ENCODE measurements at places on chromosomes 2 and 18. TPM values are rescaled to one million over a fixed set of nuclear protein-coding genes. Genes with fewer than 3 reads are reported as not detected.
A peak's percentile ranks its signal among the peaks of the same experiment; 100 is the strongest.

The CYBRD1 gene
- total RNA-seq, result 87.5 TPM

The PDCD1 gene
- total RNA-seq, result 1.1 TPM

The G6PC2 gene
- not detected for total RNA-seq

The HK2 gene
- 55.6 TPM for total RNA-seq

DNA sequence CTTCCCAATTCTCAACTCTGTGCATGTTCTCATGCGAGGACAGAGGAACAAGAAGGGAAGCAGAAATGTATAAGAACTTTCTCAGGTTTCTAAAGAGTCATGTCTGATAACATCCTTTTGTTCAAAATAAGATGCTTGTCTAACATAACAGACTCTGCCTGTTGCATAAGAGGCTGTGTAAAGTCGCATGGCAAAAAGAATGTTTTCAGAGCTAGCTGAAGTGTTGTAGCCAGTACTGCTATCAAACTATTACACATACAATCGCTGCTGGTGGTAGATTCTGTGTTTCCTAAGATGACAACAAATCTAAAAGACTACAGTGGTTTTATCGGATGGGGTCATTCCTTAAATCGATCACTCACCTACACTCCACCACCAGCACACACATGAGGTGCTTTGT, 487.5 kb downstream of the IRS1 start:
- no peaks in the 10 kb centered on the region for H3K36me3 ChIP-seq
- H3K4me1 ChIP-seq, result no peaks in the 10 kb centered on the region
- H3K27me3 ChIP-seq, result no peaks in the 10 kb centered on the region
- no peak overlapping the region for H3K27ac ChIP-seq
- H3K4me3 ChIP-seq, result no peak overlapping the region

DNA sequence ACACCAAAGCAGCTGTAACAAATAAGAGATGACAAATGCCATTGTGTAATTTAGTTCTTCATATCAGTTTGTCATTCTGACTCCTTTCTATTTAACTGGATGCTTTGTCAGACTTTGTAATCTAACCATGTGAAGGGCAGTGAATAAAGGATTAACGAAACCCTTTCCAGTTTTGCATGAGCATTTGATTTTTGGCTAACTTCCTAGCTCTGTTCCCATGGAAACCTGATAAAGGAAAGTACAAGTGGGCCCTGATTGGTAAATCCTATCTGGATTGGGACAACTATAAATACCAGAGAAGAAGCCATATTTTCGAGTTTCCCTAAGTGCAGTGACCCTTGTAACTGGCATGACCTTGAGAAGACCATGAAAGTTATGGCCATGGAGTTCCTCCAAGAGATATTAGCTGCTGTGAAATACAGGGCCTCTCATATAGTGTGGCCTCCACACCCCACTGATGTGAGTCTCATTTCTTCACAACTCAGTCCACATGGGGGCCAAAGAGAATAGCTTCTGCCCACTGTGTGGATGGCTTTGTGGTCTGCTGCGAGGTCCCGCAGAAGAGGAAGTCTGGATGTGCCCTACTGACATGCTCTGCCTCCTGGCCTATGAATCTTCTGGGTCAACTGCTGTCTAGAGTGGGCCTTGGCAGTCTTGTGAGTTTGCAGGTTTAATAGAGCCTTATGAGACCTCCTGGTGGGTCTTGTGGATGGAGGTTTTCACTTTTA, 38.2 kb upstream of the CYP1B1 start:
- no peaks in the 10 kb centered on the region for H3K27me3 ChIP-seq
- H3K36me3 ChIP-seq, result no peaks in the 10 kb centered on the region
- H3K27ac ChIP-seq, result peak overlapping the region; percentile 57
- H3K4me3 ChIP-seq, result no peak overlapping the region

- no peak for DNase-seq
- no peaks in the 10 kb centered on the region for H3K27me3 ChIP-seq
- no peak overlapping the region for H3K4me3 ChIP-seq
- no peaks in the 10 kb centered on the region for H3K36me3 ChIP-seq
- no peak overlapping the region for H3K27ac ChIP-seq
These were observed 267.6 kb upstream of the THSD7B start for GRCh38 chr2:136497709-136498108.

GRCh38 chr2:71667256-71668182, 214.2 kb downstream of the DYSF start:
- H3K27me3 ChIP-seq, result no peaks in the 10 kb centered on the region
- H3K4me3 ChIP-seq, result no peak overlapping the region
- peaks cover 96% of the 10 kb centered on the region for H3K36me3 ChIP-seq
- no peaks in the 10 kb centered on the region for H3K4me1 ChIP-seq
- H3K27ac ChIP-seq, result no peak overlapping the region

GRCh38 chr2:886072-887022, 64.3 kb upstream of the SNTG2 start:
- H3K4me3 ChIP-seq, result no peak overlapping the region
- DNase-seq, result no peak
- no peaks in the 10 kb centered on the region for H3K36me3 ChIP-seq
- H3K4me1 ChIP-seq, result no peaks in the 10 kb centered on the region
- H3K27me3 ChIP-seq, result peaks cover 43% of the 10 kb centered on the region

GRCh38 chr2:9739531-9739964, 103.7 kb upstream of the TAF1B start:
- peak overlapping the region; percentile 61 for H3K27ac ChIP-seq
- H3K4me1 ChIP-seq, result no peaks in the 10 kb centered on the region

GRCh38 chr2:189369566-189369965, 71.7 kb upstream of the WDR75 start:
- no peak overlapping the region for H3K4me3 ChIP-seq
- H3K36me3 ChIP-seq, result no peaks in the 10 kb centered on the region
- H3K27me3 ChIP-seq, result no peaks in the 10 kb centered on the region
- H3K27ac ChIP-seq, result no peak overlapping the region
- DNase-seq, result no peak

DNA sequence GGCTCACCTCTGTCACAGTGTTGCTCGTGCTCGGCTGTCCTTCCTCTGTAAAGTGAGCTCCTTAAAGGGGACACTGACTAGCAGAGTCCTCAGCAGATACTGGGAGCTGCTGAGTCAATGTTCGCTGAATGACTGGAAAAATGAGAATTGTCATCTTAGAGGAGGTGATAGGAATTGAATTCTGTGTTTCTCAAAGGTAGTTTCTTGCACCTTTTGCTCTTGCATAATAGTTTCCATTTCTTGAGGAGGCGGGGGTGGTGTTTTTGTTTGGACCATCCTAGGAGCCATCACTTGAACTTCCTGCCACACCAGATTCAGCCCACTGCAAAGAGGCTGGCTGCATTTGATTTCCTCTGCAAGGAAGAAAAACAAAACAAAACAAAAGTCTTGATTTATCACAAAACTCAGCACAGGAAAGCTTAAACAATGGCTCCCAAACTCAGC, 11.4 kb upstream of the RFX8 start:
- H3K4me1 ChIP-seq, result no peaks in the 10 kb centered on the region
- no peak overlapping the region for H3K27ac ChIP-seq
- no peaks in the 10 kb centered on the region for H3K36me3 ChIP-seq

DNA sequence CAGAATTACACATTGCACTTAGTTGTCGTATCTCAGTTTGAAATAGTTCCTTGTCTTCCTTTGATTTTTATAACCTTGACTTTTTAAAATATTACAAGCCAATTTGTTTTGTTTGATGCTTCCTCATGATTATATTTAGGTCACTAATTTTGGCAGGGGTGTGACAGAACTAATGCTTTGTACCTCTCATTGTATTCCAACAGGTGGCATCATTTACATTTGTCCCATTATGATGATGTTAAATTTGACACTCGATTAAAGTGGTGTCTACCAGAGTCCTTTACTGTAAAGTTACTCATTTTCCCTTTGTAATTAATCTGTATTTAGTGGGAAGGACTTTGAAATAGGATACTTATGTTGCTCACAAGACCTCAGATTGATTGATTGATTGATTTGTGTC, 21.5 kb upstream of the MFSD2B start:
- DNase-seq, result no peak
- no peaks in the 10 kb centered on the region for H3K36me3 ChIP-seq
- H3K4me3 ChIP-seq, result no peak overlapping the region
- no peaks in the 10 kb centered on the region for H3K27me3 ChIP-seq
- H3K4me1 ChIP-seq, result no peaks in the 10 kb centered on the region
- H3K27ac ChIP-seq, result no peak overlapping the region

DNA sequence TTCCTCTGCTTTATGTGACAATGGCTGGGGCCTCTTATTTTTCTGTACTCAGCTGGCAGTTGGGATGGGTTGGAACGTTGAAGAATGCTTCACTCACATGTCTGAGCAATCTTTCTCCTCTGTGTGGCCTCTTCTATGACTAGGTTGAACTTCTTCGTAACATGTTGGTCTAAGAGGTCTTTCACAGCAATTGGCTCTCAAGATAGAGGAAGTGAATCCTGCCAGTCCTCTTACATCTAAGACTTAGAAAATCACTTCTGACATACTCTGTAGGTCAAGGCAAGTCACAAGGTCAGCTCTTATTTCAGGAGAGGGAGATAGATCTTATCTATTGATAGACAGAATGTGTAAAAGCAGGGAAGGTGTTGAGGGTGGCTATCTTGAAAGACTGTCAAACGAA, 174.1 kb downstream of the NYAP2 start:
- no peak overlapping the region for H3K27ac ChIP-seq
- no peaks in the 10 kb centered on the region for H3K27me3 ChIP-seq
- H3K4me1 ChIP-seq, result no peaks in the 10 kb centered on the region
- DNase-seq, result no peak

DNA sequence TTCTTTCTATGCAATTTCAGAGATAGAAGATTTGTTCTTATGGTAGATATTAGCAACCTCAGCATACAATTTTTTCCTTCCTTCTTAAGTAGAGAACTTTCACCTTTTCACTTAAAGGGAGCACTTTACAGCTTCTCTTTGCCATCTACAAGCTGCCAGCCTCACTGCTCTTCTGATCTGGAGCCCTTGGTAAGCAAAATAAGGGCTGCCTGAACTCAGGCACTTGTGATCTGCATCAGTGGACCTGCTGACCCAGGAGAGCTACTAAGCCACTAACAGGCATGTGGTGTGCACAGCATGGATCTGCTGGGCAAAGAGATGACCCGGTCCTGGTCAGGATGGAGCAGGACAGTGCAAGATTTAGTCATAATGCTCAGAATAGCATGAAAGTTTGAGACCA, 80.8 kb upstream of the SNTG2 start:
- H3K27me3 ChIP-seq, result no peaks in the 10 kb centered on the region
- no peak overlapping the region for H3K27ac ChIP-seq
- no peaks in the 10 kb centered on the region for H3K36me3 ChIP-seq
- H3K4me3 ChIP-seq, result no peak overlapping the region

DNA sequence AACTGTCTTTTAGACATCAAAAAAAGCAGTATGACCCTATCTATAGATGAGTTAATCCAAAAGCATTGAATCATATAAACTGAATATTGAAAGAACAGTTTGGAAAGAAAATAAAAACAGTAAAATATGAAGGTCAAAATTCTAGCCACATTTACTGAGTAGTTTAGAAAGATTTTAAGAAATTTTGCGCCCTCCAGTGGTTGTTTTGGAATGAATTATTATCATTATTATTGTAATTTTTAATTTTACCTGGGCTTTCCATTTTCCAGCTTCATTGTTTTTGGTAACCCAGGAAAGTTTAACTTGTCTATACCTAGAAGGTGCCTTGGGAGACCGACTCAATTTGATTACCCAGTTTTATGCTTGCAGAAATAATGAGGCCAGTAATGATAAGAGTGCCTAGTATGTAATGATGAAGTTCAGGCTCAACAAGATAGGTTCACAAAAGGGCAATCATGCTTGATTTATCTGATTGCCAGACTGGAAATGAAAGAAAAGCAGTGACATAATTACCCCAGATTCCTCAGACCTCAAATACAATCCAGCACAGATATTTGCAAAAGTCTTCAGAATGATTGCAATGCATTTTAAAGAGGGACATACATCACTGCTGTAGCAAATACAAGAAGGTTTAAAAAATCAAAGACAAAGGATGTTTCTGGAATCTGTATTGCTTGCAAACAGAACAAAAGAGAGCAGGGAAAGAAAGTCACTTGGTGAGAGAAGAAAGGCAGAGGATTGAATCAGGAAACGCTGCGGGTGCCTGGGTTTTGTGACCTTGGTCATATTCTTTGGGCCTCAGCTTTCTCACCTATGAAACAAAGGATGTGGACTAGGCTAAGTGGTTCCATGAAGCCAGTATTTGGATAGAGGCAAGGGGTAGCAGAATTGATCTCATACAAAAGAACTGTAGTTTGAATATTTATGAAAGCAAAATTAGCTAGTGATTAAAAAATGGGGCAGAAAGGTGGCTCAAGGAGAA, 153.8 kb downstream of the MAP2 start:
- no peak overlapping the region for H3K4me3 ChIP-seq
- H3K4me1 ChIP-seq, result no peaks in the 10 kb centered on the region
- H3K27me3 ChIP-seq, result no peaks in the 10 kb centered on the region
- no peaks in the 10 kb centered on the region for H3K36me3 ChIP-seq
- DNase-seq, result no peak

GRCh38 chr2:159165048-159165447, 121.5 kb downstream of the WDSUB1 start:
- no peak overlapping the region for H3K27ac ChIP-seq
- H3K27me3 ChIP-seq, result no peaks in the 10 kb centered on the region
- no peak overlapping the region for H3K4me3 ChIP-seq
- H3K36me3 ChIP-seq, result peaks cover 8% of the 10 kb centered on the region
- DNase-seq, result peak; percentile 51

GRCh38 chr2:1414121-1414520, 858 bp downstream of the TPO start:
- no peak overlapping the region for H3K4me3 ChIP-seq
- H3K27ac ChIP-seq, result no peak overlapping the region
- H3K4me1 ChIP-seq, result no peaks in the 10 kb centered on the region
- no peak for DNase-seq

DNA sequence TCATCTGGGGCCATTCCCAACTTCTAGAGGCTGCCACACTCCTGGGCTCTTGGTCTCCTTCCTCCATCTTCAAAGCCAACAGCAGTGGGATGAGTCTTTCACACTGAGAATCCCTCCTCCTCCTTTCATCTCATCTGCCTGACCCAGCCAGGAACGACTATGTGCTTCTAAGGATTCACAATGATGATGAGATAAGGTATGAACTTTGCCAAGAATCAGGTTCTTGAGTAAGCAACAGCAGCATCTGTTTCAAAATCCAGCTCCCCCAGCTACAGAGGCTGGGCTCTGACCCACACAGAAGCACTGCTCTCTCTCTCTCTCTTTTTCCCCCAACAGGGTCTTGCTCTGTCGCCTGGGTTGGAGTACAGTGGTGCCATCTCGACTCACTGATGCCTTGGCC, 46.4 kb downstream of the TIMM21 start:
- no peak overlapping the region for H3K27ac ChIP-seq
- no peaks in the 10 kb centered on the region for H3K36me3 ChIP-seq
- H3K4me3 ChIP-seq, result no peak overlapping the region
- H3K27me3 ChIP-seq, result peaks cover 14% of the 10 kb centered on the region
- DNase-seq, result no peak

- H3K27me3 ChIP-seq, result no peaks in the 10 kb centered on the region
- H3K4me1 ChIP-seq, result no peaks in the 10 kb centered on the region
- no peaks in the 10 kb centered on the region for H3K36me3 ChIP-seq
These were observed 458.4 kb downstream of the THSD7B start for GRCh38 chr2:137223722-137224121.

- H3K27ac ChIP-seq, result no peak overlapping the region
- H3K27me3 ChIP-seq, result no peaks in the 10 kb centered on the region
- H3K4me3 ChIP-seq, result no peak overlapping the region
- H3K4me1 ChIP-seq, result no peaks in the 10 kb centered on the region
These were observed 19.2 kb upstream of the TMEM177 start for GRCh38 chr2:119659601-119660342.

- no peaks in the 10 kb centered on the region for H3K4me1 ChIP-seq
- no peaks in the 10 kb centered on the region for H3K27me3 ChIP-seq
- no peak for DNase-seq
- no peaks in the 10 kb centered on the region for H3K36me3 ChIP-seq
- H3K4me3 ChIP-seq, result no peak overlapping the region
These were observed 61.0 kb upstream of the SERPINE2 start for GRCh38 chr2:224099861-224100643.

All from left lung (tissue), 14 donors.